GM12878 (cell line): ENCODE measurements at places on chromosomes 4 and X.

DNA sequence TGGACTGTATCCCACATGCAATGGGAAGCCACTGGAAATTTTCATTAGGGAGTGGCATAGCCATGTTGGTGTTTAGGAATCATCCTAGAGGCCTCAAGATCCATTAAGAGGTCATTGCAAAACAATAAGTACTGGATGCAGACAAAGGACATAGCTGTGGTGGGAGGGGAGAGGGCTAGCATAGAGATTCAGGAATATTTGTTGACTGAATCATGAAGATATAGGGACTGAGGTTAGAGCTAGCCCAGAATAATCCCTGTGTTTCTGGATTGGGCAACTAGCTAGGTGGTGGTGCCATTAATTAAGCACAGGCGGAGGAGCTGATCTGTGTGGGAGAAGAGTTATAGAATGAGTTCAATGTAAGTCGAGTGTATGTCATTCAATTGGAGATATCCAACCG, 135.0 kb downstream of the RAB28 start:
- no peak for DNase-seq

GRCh38 chr4:140220058-140220457, 66.1 kb upstream of the MAML3 start:
- DNase-seq = no peak

- no peak for DNase-seq
Observed at GRCh38 chrX:45912316-45912715, 632.9 kb downstream of the ZNF674 start.

DNA sequence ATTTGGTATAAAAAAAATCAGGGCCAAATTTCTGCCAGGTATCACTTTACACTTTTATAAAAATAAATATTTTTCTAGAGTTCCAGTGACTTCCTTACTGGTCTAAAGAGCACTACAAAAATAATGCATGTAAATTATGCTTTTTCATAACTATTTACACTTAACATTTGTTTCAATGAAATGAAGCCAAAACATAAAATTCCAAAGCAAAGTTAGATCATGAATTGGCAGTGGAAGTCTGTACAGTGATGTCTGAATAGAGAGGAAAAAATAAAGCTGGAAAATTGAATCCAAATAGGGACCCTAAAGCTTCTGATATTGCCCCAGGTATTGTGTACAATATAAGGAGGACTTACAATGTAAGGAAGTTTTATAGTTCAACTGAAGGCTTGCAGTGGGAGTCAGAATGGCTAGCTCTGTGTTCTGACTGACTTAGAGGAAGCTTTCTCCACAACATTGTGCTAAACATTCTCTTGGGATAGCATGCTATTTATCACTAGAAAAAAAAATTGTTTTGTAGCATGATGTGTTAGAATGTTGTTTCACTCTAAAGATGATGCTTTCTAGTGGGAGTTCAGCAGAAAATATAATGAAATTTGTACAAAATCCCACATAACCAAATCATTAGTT, 288.2 kb upstream of the UGT8 start:
- DNase-seq = no peak

GRCh38 chr4:59904331-59904730, 1295.8 kb upstream of the ADGRL3 start:
- no peak for DNase-seq

DNA sequence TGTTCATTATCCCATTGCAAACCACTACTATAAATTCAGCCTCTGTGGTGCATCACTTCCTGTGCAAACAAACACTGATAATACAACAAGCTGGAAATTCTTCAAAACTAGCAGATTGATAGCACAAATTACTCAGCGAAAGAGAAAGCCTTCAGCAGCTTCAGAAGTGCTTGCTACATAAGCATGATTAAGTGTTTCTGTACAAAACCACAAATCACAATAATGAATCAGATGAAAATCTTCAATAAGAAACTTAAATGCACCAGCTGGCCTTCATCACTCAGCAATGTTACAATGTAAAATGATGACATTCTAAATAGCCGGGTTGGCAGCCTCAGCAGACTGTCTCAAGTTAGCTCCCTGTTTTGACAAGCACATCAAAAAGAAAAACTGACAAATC, 262.2 kb downstream of the SPOCK3 start:
- DNase-seq = no peak

DNA sequence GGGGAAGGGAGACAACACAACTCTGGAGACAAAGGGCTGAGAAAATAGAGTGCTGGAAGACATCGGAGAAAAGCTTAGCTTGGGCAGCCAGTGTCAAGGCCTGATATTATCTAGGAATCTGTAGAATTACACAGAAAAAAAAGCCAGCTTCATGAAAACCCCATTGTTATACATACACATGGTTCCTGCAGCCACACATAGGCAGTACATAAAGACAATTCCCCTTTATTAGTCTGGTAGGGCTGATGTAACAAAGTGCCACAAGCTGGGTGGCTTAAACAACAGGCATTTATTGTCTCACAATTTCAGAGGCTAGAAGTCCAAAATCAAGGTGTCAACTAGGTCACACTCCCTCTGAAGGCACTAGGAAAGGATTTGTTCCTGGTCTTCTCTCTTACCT, 503.5 kb downstream of the MID1IP1 start:
- no peak for DNase-seq

GRCh38 chrX:153412746-153413720, 1.8 kb downstream of the ZFP92 start:
- no peak for DNase-seq

GRCh38 chr4:99759346-99759984, 57.2 kb upstream of the DAPP1 start:
- DNase-seq = no peak

- DNase-seq = no peak
Observed at GRCh38 chr4:120314969-120315368, 248.3 kb upstream of the MAD2L1 start.

GRCh38 chrX:26613956-26614355, 398.0 kb downstream of the MAGEB5 start:
- DNase-seq = no peak

DNA sequence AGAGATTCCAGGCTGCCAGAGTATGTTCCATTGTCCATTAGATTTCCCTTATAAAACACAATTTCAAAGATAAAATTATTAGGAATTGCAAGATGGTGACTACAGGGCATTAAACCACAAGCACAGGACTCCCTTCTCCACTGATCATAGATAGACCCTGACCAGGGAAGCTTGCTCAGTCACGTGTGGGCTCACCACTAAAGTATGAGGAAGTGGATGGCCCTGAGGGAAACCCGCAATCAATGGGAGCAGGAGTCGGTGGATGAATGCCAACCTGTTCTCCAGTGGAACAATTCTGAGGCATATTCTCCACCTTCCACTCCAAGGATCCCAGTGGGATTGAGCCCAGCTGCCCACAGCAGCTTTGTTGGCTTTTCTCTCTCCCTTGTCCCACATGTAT, 515.7 kb downstream of the BCOR start:
- no peak for DNase-seq

DNA sequence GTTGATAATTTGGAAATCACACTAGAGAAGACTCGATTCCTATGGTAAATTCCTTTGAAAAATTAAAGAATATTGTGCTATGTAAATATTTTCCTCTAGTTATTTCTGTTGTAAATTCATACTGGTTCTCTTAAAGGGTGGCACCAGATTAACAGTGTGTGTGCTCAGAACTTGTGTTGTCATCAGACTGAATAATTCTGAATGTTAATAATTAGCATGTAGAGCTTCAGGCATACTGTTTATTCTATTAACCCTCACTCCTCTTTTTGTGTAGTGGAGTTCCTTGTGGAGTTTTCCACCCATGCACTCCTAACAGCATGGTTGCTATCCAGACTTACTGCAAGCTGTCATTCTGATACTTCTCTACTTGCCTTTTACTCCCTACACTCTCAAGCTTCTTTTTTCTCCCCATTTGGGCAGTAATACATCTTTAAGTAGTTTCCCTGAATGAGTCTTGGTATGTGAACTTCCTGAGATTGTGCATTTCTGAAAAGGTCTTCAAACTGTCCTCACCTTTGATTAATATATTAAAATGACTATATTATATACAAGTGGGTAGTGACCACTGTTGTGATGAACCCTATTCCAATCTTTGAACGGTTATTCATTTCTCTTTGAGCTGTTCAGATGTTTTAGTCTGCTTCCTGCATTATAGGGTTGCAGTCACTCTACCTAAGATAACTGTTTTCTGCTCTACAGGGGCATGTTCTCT, 29.9 kb upstream of the RTL8A start:
- no peak for DNase-seq

DNA sequence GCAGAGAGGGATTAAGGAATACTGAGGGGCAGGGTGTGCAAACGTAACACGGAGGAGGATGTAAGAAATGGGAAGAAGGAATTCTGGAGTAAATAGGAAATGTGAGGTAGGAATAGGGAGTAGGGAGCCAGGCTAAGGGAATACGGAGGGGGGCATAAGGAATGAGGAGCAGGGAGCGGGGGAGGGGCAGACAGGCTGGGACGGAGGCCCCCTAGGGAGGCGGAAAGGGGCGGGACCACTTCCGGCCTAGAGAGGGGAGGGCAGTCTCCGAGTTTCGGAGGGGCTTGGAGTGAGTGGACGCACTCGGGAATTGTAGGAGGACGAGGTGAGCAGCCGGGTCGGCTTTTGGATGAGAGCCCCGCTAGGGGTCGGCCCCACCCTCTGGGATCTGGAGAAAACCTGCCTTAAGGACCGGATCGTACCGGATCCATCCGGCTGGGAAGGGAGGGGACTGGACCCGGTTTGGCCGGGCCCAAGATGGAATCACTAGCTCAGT, 612 bp downstream of the MAGED2 start:
- no peak for DNase-seq

DNA sequence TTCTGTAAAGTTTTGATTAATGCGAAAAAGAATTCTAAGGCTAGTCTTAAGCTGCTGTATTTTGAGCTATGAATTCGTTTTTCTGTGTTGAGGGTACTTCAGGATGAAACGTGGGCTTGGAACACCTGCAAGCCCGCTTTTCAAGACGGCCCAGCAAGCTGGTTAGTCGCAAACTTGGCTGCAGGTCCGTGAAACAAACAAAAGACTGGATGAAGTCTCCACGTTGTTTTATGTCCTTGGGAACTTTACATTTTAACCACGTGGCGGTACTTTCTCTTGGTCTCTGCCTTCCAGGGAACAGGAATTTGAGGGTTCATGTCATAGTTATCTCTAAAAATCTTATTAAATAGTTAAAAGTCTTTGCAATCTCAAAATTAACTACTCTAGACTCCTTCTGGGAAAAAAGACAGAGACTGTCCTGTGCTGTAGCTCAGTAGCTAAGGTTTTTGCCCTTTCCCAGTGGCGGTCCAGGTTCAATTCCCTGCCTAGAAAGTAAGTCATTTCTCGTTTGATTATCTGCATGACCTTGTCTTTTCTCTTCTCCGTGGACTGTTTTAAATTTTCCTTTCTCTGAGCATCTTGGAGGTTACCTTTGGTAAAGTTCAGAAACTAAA, 21.0 kb downstream of the TENM3 start:
- no peak for DNase-seq

GRCh38 chrX:32798990-32799389, 412.4 kb downstream of the DMD start:
- DNase-seq = no peak

DNA sequence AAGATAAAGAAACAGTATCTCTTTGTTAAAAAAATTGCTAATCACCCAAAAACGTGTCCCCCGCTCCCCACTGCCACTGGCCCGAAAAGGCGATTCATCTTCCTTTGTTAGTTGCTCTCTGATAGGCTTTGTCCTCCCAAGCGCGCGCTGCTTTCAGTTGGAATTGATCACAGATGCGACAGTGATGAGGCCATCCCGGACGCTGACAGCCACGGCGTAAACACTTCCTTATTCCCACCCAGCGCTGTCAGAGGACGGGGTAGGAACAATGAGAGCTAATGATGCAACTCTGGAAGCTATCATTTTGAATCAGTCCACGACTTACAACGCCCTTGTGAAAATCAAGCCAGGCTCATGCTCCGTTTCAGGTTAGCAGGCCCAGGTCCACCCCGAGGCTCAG, 21.4 kb downstream of the SOD3 start:
- no peak for DNase-seq

DNA sequence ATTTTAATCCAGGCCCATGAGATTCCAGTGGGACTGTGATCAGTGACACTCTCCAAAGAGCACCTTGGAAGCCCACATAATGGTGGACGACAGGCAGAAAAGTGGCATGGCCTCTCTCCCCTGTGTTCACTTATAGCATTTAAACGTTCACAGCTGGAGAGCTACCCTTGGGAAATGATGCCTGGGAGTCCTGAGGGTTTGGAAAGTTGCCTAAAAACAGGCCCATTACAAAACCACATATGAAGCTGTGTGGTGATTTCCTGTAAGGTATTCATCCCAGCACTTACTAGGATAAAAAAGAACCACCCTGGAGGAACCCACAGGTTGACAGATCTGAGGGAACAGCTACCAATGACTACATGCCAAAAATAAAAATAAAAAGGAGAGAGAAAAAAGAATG, 193.2 kb downstream of the RASL11B start:
- no peak for DNase-seq

DNA sequence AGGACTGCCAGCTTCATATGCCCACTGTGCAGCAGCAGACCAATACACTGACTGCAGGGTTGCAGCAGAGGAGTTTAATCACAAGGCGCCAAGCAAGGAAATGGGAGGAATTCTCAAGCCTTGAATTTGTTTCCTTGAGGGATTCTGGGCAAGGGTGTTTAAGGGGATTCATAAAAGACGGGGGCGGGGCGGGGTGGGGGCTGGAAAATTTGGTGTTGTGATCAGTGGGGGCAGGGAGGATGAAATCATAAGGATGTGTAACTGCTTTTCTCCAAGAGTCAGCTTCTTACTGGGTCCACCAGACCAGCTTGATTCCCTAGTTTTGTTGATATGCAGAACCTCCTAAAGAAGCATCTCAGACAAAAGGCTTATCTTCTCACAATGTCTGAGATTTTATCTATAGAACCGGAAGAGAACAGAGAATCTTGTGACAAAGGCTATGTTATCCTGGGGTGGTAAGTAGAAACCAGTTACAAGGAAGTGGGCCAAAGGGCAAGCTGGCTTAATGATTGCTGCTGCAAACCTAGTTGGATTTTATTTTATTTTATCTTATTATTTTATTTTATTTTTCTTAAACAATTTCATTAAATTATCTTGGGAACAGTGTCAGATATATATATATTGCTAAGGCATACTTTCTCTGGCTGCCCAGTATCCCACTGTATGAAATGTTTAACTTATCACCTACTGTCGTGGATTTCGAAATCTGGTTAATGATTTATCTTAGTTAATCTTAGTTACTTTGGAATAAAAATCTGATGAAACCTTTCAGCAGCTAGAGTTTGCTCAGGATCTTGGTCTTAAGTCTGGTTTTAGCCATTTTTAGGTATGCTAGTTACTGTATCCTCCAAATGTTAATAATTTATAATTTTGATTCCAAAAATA, 276.4 kb downstream of the RPA4 start:
- DNase-seq = no peak

GRCh38 chrX:10447564-10448214, 172.7 kb downstream of the MID1 start:
- DNase-seq = no peak

DNA sequence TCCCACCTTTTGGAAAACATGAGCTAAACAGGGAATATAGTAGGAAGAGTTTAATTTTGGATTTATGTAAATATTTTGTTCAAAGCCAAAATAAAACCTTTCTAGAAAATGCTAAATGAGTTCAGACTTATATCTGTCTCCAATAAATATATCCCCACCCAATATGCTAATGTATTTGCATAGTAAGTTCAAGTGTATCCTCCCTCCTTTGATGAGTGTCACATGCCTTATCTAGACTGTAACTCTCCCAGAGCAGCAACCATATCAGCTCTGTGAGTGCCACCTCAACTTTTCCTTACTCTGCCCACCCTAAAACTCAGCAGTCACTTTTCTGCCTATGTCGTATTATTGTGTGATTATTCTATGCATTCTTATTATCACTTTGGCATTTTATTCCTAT, 516.1 kb upstream of the NR3C2 start:
- DNase-seq = no peak
